ENCODE measurements at places on chromosomes 6 and 20. TPM values are rescaled to one million over a fixed set of nuclear protein-coding genes. Genes with fewer than 3 reads are reported as not detected.

The ZMYND8 gene
- 35.6 TPM for total RNA-seq

- DNase-seq: peak; percentile 94
Observed at GRCh38 chr6:151067684-151068596, 171.8 kb upstream of the AKAP12 start.

- no peak for DNase-seq
Observed at GRCh38 chr6:44622956-44623355, 235.4 kb downstream of the CDC5L start.

The PTCHD4 gene
- total RNA-seq: not detected

GRCh38 chr6:112014483-112014882, 39.4 kb upstream of the CCN6 start:
- no peak for DNase-seq

GRCh38 chr6:158018041-158018771, 36.5 kb downstream of the SYNJ2 start:
- DNase-seq: no peak

DNA sequence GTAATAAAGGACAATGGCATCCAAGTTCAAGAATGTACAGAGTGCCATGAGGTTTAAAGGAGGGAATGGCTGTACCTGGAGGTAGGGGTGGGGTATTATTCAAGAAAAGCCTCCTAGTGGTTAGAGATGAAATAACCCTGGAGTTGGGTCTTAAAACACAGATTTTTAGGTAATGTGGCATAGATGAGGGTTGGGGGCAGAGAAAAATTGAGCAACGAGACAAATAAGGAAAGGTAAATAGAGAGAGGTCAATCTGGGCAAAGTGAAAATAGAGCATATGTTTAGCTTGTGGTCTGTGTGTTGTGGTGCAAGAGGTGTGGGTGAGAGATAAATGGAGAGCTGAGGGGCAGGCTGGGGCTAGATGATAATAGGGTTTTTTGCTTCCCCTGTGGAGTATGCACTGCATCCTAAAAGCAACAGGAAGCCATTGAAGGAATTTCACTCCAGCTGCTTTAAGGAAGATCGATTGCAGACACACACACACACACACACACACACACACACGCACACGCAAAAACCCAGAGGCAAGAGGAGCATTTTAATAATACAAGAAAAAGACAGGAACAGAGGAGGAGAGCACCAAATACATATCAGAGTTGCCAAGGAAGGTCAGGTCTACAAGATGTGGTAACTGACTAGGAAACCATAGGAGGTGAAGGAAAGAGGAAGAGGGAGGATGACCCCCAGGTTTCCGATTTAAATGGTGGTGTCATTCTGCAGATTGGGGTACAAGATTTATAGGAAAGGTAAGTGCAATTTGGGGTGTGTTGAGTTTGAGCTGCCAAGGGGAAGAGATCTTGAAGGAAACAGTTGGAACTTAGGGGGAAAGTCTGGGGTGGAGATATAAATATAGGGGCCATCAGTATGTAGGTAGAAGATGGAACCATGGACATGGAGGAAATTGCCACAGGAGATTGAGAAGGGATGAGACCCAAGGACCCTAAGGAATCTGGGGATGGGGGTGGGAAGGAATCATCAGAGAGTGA, 31.3 kb upstream of the ADGRF1 start:
- no peak for DNase-seq

The TBXT gene
- total RNA-seq: not detected

- DNase-seq: peak; percentile 15
Observed at GRCh38 chr6:22558288-22558882, 11.0 kb upstream of the HDGFL1 start.

The OR2B6 gene
- not detected for total RNA-seq

DNA sequence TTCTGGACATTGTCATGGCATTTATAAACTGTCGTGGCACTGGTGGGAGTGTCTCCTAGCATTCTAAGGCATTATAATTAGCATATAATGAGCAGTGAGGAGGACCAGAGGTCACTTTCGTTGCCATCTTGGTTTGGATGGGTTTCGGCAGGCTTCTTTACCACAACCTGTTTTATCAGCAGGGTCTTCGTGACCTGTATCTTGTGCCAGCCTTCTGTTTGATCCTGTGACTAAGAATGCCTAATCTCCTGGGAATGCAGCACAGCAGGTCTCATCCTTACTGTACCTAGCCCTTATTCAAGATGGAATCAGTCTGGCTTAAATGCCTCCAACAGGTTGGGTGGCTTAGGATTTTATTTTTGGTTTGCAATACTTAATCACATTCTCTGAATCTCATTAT, 142.7 kb upstream of the GGTLC1 start:
- DNase-seq: no peak

The CRISP3 gene
- total RNA-seq: not detected

DNA sequence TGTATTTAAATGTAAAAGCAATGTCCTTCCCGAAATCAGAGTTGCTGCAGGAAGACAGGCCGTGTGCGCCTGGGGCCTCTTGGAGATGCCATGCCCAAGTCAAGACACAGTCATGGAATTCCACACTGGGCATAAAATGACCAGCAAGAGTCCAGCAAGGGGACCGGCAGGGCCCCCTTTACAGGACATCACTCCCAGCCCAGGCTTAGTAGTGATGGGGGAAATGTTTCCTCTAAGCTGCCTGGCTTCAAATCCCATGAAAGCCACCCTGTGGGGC, 1.9 kb upstream of the PPP1R3G start:
- no peak for DNase-seq

The RPS10 gene
- 3,132 TPM for total RNA-seq

GRCh38 chr6:163392533-163392932, 22.0 kb upstream of the QKI start:
- peak; percentile 15 for DNase-seq

DNA sequence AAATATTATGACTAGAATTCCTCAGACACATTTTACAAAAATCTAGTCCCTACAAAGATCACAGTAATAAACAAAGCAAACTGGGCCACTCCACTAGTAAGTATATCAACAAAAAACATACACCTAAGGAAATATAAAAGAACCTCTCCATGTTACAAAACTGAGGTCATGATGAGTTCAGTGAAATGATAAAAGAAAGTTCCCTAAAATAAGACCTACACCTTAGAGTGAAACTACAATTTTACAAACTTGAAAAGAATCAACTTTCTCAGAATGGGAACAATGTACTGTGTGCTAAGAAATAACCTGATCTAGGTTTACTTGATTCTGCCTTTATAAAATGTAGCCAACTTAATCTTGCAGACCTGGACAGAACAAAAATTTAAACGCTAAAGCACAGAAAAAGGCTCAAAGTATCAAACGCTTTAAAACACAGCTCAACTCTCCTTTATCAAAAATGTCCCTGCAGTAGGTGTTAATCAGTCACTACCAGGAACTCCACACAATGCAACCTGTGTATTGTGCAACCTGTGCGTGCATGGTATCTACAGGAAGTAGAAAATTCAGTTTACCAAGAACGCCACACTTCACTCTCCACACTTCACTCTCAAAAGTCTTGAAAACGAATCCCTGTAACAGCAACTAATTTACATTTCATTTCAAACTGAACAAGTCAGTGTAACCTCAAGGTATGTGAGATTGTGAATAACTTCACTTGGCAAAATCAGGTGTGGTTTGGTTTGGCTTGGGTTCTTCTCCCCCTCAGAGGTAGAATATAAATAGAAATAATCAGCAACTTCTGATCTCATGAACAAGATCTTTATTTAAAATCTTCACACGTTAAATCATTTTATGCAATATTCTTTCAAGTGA, 1.8 kb downstream of the RALGAPA2 start:
- DNase-seq: peak; percentile 88

GRCh38 chr6:111711476-111711875, 105.8 kb upstream of the TRAF3IP2 start:
- no peak for DNase-seq

The LHFPL5 gene
- total RNA-seq: 0.16 TPM

- DNase-seq: peak; percentile 5
Observed at GRCh38 chr6:119090256-119090655, 11.8 kb upstream of the FAM184A start.

DNA sequence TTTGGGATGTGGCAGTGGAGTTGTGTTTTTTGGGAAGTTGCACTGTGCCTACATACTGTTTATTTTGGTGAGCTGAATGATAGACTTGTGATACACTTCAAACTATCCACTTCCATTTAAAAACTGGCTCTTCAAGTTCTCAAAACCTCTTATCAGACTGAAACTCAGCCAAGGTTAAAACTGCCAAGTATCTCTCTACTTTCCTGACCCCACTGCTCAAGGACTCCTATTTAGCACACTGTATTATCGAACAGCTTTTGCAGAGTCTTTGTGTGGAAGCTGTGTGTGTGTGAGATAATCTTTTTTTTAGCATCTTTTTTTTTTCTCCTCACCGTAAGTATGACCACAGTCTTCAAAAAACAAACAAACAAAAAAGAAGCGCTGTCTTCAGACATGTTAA, 21.1 kb downstream of the STX11 start:
- DNase-seq: no peak

DNA sequence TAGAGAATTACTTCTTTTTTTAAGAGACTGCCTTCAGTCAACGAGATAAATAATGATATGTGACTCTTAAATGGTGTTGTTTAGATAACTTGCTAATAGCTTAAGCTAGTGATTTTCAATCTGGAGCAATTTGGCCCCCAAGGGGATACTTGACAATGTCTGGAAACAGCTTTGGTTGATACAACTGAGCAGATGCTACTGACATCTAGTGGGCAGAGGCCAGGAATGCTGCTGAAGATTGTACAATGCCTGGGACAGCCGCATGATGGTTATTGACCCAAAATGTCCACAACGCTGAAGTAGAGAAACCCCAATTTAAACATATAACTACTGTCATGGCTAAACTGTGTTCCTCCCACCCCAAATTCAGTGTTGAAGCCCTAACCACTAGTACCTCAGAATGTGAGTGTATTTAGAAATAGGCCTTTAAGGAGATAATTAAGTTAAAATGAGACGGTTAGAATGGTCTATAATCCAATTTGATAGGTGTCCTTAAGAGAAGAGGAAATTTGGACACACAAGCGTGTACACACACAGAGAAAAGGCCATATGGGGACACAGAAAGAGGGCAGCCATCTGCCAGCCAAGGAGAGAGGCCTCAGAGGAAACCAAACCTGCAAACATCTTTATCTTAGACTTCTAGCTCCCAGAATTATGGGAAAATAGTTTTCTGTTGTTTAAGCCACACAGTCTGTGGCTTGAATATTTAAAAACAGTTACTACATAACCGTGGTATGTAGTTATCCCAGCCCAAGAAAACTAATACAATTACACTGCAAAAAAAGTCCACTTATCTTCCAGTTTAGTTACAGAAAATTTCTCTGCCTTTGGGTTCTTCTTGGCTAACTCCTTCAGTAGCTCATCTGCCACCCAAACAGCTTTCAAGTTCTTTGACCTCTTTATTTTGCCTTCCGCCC, 22.2 kb downstream of the RWDD2A start:
- peak; percentile 69 for DNase-seq

The C20orf144 gene
- total RNA-seq: not detected

DNA sequence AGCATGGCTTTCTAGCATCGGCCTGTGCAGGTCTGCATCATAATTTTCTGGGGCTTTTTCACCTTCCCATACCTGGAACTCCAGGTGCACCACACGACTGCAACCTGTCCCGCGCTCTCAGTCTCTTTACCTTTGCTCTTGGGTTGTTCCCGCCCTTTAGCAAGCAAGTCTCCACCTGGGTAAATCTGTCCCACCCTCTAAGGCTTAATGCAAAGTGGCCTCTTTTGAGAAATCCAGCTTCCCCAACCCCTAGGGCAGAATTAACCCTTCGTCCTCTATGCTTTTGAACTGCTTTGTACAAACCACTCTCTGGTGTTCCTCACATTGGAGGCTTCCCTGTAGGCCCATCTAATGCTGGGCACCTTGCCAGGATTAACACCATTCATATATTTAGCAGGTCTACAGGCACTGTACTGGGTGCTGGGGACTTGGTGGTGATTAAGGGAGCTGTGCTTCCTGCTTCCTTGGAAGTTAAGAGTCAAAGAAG, 2.8 kb downstream of the ITPR3 start:
- peak; percentile 87 for DNase-seq

- no peak for DNase-seq
Observed at GRCh38 chr20:46963758-46964617, 69.3 kb downstream of the EYA2 start.

GRCh38 chr6:150458579-150458978, 89.8 kb downstream of the IYD start:
- DNase-seq: no peak

- DNase-seq: no peak
Observed at GRCh38 chr20:17314264-17314663, 87.4 kb downstream of the PCSK2 start.

DNA sequence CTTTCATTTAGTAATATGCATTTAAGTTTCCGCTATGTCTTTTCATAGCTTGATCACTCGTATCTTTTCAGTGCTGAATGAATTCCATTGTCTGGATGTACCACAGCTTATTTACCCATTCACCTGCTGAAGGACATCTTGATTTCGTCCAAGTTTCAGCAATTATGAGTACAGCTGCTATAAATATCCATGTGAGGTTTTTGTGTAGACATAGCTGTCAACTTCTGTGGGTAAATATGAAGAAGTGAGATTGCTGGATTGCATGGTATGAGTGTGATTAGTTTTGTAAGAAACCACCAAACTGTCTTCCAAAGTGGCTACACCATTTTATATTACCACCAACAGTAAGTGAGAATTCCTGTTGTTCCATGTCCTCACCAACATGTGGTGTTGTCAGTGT, 79.2 kb upstream of the STMND1 start:
- DNase-seq: no peak

- no peak for DNase-seq
Observed at GRCh38 chr6:159061805-159062563, 17.2 kb upstream of the TAGAP start.

DNA sequence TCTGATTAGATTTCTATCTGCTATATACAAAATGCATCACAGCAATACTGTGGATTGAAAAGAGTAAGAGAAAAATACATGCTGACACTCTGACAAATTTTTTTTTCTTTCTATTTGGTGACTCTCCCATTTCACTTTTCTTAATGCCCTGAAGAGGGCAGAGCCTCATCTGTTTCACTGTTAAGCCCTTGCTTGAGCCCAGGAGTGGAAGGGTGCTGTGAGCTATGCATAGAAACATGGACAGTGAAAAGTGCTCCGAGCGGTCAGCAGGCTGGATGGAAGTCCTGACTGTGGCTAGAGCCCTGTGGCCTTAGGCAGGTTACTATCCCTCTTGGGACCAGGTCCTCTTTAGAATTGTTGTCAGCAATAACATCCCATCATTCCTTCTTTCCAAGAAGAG, 17.4 kb upstream of the CSE1L start:
- DNase-seq: peak; percentile 49

The TXNDC5 gene
- 140 TPM for total RNA-seq

DNA sequence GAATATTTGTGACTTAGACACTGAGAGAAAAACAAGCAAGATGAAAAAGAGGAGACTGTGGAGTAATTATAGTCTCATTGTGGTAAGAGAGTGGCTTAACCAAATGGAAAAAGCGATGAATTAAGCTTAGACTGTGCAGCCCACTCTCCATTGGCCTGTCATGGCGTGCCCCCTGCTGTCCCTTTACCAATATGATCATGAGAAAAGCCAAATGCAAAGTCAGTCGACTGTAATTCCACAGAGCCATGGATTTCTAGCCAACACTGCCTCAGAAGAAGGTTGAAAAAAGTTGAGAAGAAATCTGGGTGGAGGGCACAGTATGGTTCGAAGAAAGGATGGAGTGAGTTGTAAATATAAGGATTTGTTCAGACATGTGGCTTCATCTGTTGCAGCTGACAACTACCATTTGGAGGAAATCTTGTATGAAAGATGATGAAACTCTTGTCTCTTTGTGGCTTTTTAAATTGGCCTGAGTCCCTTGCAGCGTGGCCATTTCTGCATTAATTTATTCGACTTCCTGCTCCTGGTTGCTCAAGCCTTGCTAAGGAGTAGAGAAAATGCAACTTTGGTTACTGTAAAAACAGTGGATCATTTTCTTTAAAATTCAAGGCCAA, 251.4 kb downstream of the DOK5 start:
- peak; percentile 36 for DNase-seq

All from HT-29 (cell line).